ENCODE measurements at places on chromosomes 2 and 18. TPM values are rescaled to one million over a fixed set of nuclear protein-coding genes. Genes with fewer than 3 reads are reported as not detected.

CRYBA2 gene
- not detected for total RNA-seq

VWC2L gene
- 0.11 TPM for total RNA-seq

LRRC30 gene
- total RNA-seq = not detected

CYRIA gene
- 10.5 TPM for total RNA-seq

CD207 gene
- 0.13 TPM for total RNA-seq

RUFY4 gene
- not detected for total RNA-seq

LCT gene
- total RNA-seq = 0.12 TPM

SERPINB7 gene
- not detected for total RNA-seq

KCNF1 gene
- total RNA-seq = not detected

DNA sequence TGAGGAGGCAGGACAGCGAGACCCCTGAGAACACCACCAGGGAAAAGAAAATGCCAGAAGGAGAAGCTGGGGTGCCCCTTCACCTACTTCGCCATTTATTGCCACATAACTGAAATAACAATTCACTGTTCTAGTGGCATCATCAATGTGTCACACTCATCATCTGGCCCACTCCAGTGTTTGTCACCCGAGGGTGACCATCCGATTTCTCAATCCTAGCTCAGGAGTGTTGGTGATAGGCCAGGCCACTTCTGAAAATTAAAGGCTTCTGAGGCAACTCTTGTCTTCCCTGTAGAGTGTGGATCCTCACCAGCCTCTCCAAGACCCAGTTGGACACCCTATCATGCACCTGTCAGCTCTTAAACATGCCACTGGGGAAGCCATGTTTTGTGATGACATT lies 62.9 kb upstream of the BZW1 start:
- no peaks in the 10 kb centered on the region for H3K36me3 ChIP-seq
- peaks cover 2% of the 10 kb centered on the region for H3K4me1 ChIP-seq
- DNase-seq = no peak
- H3K27ac ChIP-seq = no peak overlapping the region
- H3K27me3 ChIP-seq = no peaks in the 10 kb centered on the region

GRCh38 chr2:219643788-219644398 lies 16.5 kb downstream of the SLC4A3 start:
- H3K4me3 ChIP-seq = no peak overlapping the region
- peak overlapping the region; percentile 24 for H3K27ac ChIP-seq
- H3K36me3 ChIP-seq = no peaks in the 10 kb centered on the region
- peak; percentile 74 for DNase-seq

GRCh38 chr2:206968134-206969086 lies 29.1 kb downstream of the CPO start:
- no peaks in the 10 kb centered on the region for H3K36me3 ChIP-seq
- no peaks in the 10 kb centered on the region for H3K4me1 ChIP-seq
- DNase-seq = no peak
- H3K4me3 ChIP-seq = no peak overlapping the region
- H3K27me3 ChIP-seq = no peaks in the 10 kb centered on the region

- H3K27ac ChIP-seq = no peak overlapping the region
- H3K4me1 ChIP-seq = peaks cover 3% of the 10 kb centered on the region
- H3K36me3 ChIP-seq = no peaks in the 10 kb centered on the region
- no peak for DNase-seq
These were observed 44.4 kb downstream of the SPATS2L start for GRCh38 chr2:200350850-200351285.

- H3K27ac ChIP-seq = no peak overlapping the region
- no peaks in the 10 kb centered on the region for H3K27me3 ChIP-seq
- no peak for DNase-seq
These were observed 644 bp upstream of the QPCT start for GRCh38 chr2:37343537-37344434.

GRCh38 chr2:18976168-18976961 lies 382.1 kb downstream of the OSR1 start:
- DNase-seq = no peak
- no peaks in the 10 kb centered on the region for H3K27me3 ChIP-seq
- no peaks in the 10 kb centered on the region for H3K4me1 ChIP-seq
- no peak overlapping the region for H3K27ac ChIP-seq

DNA sequence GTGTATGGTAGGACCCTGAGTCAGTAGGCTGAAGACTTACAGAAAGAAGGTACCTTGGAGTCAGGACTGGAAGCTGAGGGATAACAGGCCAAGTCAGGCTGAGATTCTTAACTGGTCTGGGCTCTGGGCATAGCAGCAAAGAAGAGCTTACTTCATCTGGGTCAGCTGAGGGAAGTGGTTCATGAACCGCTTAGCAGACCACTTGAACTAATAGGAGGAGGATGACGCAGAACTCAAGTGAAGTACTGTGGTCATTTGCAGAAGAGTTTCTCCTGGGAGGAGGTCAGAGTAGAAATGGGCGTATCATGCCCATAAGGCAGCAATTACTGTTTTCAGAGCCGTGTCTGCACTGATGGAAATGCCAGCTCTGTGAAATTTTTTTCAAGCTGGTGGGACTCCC lies 164.5 kb downstream of the LCLAT1 start:
- no peak for DNase-seq
- no peaks in the 10 kb centered on the region for H3K4me1 ChIP-seq
- H3K36me3 ChIP-seq = no peaks in the 10 kb centered on the region
- H3K4me3 ChIP-seq = no peak overlapping the region
- H3K27ac ChIP-seq = no peak overlapping the region

GRCh38 chr2:53497020-53497419 lies 270.6 kb upstream of the CHAC2 start:
- no peak for DNase-seq
- peaks cover 9% of the 10 kb centered on the region for H3K4me1 ChIP-seq
- no peaks in the 10 kb centered on the region for H3K36me3 ChIP-seq

DNA sequence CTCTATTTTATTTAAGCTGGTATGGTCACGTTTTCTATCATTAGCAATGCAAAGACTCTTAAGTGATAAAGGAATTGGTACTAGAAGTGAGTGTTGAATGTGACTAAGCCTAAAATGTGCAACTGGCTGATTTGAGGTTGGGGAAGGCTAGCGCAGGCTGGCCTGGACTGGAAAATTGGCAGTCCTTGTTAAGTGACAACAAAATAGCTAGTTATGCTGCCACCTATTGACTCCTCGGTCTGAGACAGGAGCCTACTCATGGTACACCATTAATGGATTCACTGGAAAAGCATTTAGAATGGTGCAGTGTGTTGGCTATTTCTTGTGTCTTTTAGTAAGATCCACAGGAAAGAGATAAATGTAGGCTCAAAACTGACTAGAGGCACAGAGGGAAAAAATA lies 5.7 kb upstream of the WIPF1 start:
- no peaks in the 10 kb centered on the region for H3K27me3 ChIP-seq
- peak; percentile 45 for DNase-seq
- no peak overlapping the region for H3K27ac ChIP-seq

DNA sequence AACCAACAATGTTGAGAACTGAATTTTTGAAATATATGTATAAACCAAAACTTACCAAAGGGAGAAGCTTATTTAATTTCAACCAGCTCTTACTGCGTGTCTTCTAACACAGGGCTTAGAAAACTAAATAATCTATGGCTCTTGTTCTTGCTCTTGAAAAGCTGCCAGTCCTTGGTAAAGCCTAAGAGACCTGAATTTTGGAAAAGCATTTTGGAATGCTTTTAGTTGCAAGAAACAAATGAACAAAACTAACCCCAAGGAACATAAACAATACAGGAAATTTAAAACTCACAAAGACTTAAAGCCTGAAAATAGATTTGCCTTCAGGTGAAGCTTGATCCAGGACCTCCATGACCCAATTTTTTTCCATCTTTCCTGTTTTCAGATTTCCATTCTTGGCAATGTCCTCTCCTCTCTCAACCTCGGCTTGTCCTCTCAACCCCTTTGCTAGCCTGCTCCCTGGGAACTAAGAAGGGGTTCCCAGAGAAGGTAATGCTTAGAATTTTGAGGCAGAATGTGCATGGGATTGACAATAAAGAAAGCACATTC lies 169.8 kb upstream of the NCK2 start:
- DNase-seq = no peak
- H3K4me3 ChIP-seq = no peak overlapping the region
- H3K27me3 ChIP-seq = no peaks in the 10 kb centered on the region
- H3K4me1 ChIP-seq = peaks cover 5% of the 10 kb centered on the region
- no peaks in the 10 kb centered on the region for H3K36me3 ChIP-seq

- no peak for DNase-seq
- no peak overlapping the region for H3K4me3 ChIP-seq
- H3K36me3 ChIP-seq = no peaks in the 10 kb centered on the region
- no peaks in the 10 kb centered on the region for H3K27me3 ChIP-seq
- H3K27ac ChIP-seq = no peak overlapping the region
These were observed 245.2 kb downstream of the EIPR1 start for GRCh38 chr2:3132466-3132865.

- H3K36me3 ChIP-seq = no peaks in the 10 kb centered on the region
- no peaks in the 10 kb centered on the region for H3K4me1 ChIP-seq
- no peak overlapping the region for H3K4me3 ChIP-seq
- no peak overlapping the region for H3K27ac ChIP-seq
These were observed 35.9 kb upstream of the SLC14A1 start for GRCh38 chr18:45688113-45688512.

- H3K4me3 ChIP-seq = peak overlapping the region; percentile 41
- no peaks in the 10 kb centered on the region for H3K36me3 ChIP-seq
- H3K27me3 ChIP-seq = no peaks in the 10 kb centered on the region
- H3K4me1 ChIP-seq = peaks cover 6% of the 10 kb centered on the region
- no peak overlapping the region for H3K27ac ChIP-seq
These were observed 82.1 kb downstream of the BIN1 start for GRCh38 chr2:127024769-127025358.

DNA sequence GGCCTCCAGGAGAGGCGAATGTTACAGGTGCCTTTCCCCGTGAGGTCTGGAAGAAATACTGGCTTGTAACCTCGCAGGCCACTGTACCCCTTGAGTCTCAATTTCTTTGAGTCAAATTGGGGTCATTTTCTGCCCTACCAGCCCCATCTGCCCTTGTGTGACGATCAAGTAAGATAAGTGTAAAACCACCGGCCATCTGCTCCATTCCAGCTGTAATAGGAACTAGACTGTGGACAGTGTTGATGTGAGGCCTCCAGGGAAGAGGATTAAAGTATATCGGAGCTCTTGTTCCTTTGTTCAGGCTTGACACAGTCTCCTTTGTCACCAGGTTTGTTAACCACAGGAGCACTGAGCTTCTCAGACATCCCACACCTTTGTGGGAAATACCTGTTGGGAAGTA lies 65.6 kb downstream of the MRPS9 start:
- H3K36me3 ChIP-seq = no peaks in the 10 kb centered on the region
- H3K27me3 ChIP-seq = no peaks in the 10 kb centered on the region

GRCh38 chr2:121078899-121079298 lies 206.1 kb downstream of the TFCP2L1 start:
- no peak for DNase-seq
- H3K36me3 ChIP-seq = no peaks in the 10 kb centered on the region
- no peak overlapping the region for H3K27ac ChIP-seq
- no peak overlapping the region for H3K4me3 ChIP-seq

- H3K27me3 ChIP-seq = no peaks in the 10 kb centered on the region
- H3K27ac ChIP-seq = no peak overlapping the region
- H3K4me3 ChIP-seq = no peak overlapping the region
- H3K36me3 ChIP-seq = no peaks in the 10 kb centered on the region
These were observed 21.3 kb upstream of the CHST9 start for GRCh38 chr18:27206411-27206810.

- H3K27me3 ChIP-seq = no peaks in the 10 kb centered on the region
- no peak overlapping the region for H3K27ac ChIP-seq
- H3K4me1 ChIP-seq = peaks cover 7% of the 10 kb centered on the region
- no peak for DNase-seq
- H3K36me3 ChIP-seq = no peaks in the 10 kb centered on the region
These were observed 4.6 kb downstream of the MAP3K20 start for GRCh38 chr2:173079973-173080860.

- no peaks in the 10 kb centered on the region for H3K27me3 ChIP-seq
- no peak overlapping the region for H3K27ac ChIP-seq
- no peaks in the 10 kb centered on the region for H3K36me3 ChIP-seq
- H3K4me3 ChIP-seq = no peak overlapping the region
- DNase-seq = no peak
- peaks cover 1% of the 10 kb centered on the region for H3K4me1 ChIP-seq
These were observed 37.9 kb downstream of the SS18 start for GRCh38 chr18:26052505-26052904.

- H3K27ac ChIP-seq = no peak overlapping the region
- H3K36me3 ChIP-seq = no peaks in the 10 kb centered on the region
- no peak overlapping the region for H3K4me3 ChIP-seq
- H3K27me3 ChIP-seq = no peaks in the 10 kb centered on the region
These were observed 4.5 kb downstream of the ITM2C start for GRCh38 chr2:230868947-230869913.

- no peak overlapping the region for H3K4me3 ChIP-seq
- DNase-seq = no peak
- no peaks in the 10 kb centered on the region for H3K4me1 ChIP-seq
- H3K27ac ChIP-seq = no peak overlapping the region
These were observed 22.3 kb upstream of the DYNC2LI1 start for GRCh38 chr2:43751476-43751990.

DNA sequence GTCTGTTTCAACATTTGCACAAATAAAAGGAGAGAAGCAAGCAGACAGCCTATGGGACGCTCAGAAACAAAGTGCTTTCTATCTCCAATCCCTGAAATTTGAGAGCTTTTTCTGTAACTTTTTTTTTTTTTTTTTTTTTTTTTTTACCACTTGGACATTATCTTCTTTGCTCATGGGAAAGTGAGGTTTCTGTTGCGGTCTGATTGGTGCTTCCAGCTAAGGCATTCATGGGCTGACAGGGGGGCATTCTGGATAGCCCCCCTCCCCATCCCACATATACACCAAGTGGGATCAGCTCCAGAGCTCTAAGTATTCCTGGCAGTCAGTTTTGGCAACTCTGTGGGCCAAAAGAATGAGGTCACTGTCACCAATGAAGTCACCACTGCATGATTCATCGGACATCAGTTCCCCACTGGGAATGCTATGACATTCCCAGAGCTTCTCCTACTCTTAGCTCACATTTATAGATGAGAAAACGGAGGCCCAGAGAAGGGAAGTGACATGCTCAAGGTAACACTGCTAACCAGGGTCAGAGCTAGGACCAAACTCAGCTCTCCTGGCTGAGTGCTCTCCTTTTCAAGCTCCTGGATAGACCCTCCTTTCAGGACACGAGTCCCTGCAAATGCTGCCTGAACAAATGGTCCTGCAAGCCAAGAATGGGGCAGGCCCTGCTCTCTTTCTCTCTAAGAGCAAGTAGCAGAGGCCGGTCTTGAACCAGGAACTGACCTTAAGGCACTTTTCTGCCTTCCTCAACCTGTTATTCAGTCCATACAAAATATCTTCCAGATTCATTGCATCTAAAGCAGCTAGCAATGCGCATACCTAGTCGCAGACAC lies 61.3 kb downstream of the TMEM247 start:
- no peak for DNase-seq
- no peaks in the 10 kb centered on the region for H3K27me3 ChIP-seq
- peaks cover 2% of the 10 kb centered on the region for H3K4me1 ChIP-seq
- no peaks in the 10 kb centered on the region for H3K36me3 ChIP-seq
- peak overlapping the region; percentile 89 for H3K27ac ChIP-seq

GRCh38 chr2:232731470-232731869 lies 34.3 kb downstream of the GIGYF2 start:
- no peak overlapping the region for H3K27ac ChIP-seq
- H3K27me3 ChIP-seq = no peaks in the 10 kb centered on the region
- H3K4me3 ChIP-seq = no peak overlapping the region
- no peaks in the 10 kb centered on the region for H3K36me3 ChIP-seq

GRCh38 chr2:179525340-179525739 lies 260.7 kb upstream of the SESTD1 start:
- no peak overlapping the region for H3K4me3 ChIP-seq
- no peak overlapping the region for H3K27ac ChIP-seq
- H3K4me1 ChIP-seq = no peaks in the 10 kb centered on the region
- no peak for DNase-seq

- H3K4me3 ChIP-seq = no peak overlapping the region
- DNase-seq = no peak
- no peaks in the 10 kb centered on the region for H3K4me1 ChIP-seq
- no peaks in the 10 kb centered on the region for H3K36me3 ChIP-seq
- no peak overlapping the region for H3K27ac ChIP-seq
These were observed 746.0 kb downstream of the METTL4 start for GRCh38 chr18:1825296-1825695.
